ENCODE measurements at places on chromosomes 5 and 9. TPM values are rescaled to one million over a fixed set of nuclear protein-coding genes. Genes with fewer than 3 reads are reported as not detected.
A peak's percentile ranks its signal among the peaks of the same experiment; 100 is the strongest.

BSPRY gene
- polyA plus RNA-seq = 2.8 TPM

SNAPC4 gene
- 8.3 TPM for polyA plus RNA-seq

SLC36A2 gene
- polyA plus RNA-seq = 0.04 TPM

ELL2 gene
- 30.7 TPM for polyA plus RNA-seq

- no peaks in the 10 kb centered on the region for H3K36me3 ChIP-seq
- H3K4me3 ChIP-seq = no peak overlapping the region
- no peak for DNase-seq
- H3K27ac ChIP-seq = no peak overlapping the region
Observed at GRCh38 chr9:131018621-131019020, 9.6 kb downstream of the LAMC3 start.

DNA sequence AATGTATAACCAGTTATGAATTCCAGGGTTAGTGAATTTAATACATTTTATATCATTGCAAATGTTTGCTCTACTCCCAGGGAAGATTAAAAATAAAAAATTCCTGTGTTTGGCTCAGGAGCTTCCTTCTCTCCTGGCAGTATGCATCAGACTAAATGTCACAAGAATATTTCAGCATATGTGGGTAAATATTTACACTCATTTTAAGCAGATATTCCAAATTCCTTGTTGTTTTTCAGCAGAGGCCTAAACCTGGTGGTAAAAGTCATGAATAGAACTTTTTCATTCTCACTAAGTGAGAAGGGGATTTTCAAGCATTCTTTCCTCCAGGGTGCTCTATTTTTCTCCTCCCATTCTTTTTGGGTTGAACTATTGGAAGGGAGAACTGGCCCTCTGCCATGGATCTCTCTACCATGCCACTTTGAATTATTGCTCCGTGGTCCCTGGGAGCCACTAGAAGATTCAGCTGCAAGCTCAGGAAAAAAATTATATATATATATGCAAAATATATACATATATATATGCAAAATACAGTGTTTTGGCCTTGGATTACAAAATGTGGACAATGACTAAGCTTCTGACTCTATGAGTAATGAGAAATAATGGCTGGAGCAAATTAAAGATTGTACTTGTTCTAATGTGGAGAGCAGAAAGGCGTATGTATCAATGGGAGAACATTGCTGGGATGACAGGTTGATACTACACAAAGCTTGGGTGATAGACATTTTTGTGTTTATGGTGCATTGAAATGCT is 180.6 kb upstream of the PAPPA start:
- H3K27me3 ChIP-seq = no peaks in the 10 kb centered on the region
- no peak overlapping the region for H3K27ac ChIP-seq
- no peaks in the 10 kb centered on the region for H3K36me3 ChIP-seq
- no peak for DNase-seq
- H3K4me1 ChIP-seq = peaks cover under 1% of the 10 kb centered on the region
- no peak overlapping the region for H3K4me3 ChIP-seq

GRCh38 chr5:117318528-117318927 is 743.9 kb upstream of the SEMA6A start:
- H3K36me3 ChIP-seq = no peaks in the 10 kb centered on the region
- no peak overlapping the region for H3K27ac ChIP-seq
- no peak for DNase-seq

DNA sequence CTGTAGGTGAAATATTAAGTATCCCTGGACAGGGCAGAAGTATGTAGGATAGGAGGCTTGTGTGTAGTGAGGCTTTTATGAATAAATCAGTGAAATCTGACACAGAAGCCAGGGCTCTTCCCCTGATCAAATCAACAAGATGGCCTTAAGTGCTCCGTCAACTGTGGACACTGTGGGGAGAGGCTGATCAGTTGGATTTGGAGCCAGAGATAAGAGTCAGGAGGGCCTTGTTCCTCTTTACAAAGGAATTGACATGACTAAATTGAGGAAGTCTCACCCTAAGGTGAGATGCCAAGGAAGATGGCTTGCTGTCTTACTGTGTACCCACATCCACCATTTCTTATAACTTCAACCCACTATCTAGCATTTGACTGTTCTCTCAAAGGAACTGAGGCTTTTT is 91.6 kb upstream of the PRRC1 start:
- no peak for DNase-seq
- H3K27me3 ChIP-seq = no peaks in the 10 kb centered on the region
- H3K36me3 ChIP-seq = no peaks in the 10 kb centered on the region
- peaks cover 8% of the 10 kb centered on the region for H3K4me1 ChIP-seq

DNA sequence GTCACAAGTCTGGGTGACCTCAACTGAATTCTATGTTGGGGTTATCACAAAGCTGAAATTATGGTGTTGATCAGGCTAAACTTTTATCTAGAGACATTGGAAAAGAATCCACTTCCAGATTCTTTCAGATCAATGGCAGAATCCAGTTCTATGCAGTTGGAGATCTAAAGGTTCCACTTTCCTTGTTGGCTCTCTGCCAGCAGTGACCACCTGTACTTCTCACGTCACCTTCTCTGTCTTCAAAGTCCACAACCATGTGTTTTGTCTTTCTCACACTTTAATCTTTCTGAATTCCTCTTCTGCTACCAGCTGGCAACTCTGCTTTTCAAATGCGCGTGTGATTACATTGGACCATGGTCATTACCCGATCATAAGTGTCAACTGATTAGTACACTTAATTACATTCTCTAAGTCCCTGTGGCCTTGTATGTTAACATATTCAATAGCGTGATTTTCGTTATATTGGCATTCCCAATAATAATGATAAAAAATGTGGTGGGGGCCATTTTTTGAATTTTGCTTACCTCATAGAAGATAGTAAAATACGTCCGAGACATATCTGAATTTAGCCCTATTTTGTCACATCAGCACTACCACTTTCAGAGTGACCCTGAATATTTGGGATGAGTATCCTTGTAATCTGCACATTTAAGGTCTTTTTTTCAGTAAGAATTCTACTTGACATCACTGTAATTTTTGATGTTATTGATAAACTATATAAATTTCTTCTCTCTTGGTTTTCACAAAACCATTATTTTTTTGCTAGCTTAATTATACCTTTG is 73.7 kb upstream of the PRDM9 start:
- H3K4me1 ChIP-seq = no peaks in the 10 kb centered on the region
- H3K27me3 ChIP-seq = no peaks in the 10 kb centered on the region
- no peak overlapping the region for H3K4me3 ChIP-seq

DNA sequence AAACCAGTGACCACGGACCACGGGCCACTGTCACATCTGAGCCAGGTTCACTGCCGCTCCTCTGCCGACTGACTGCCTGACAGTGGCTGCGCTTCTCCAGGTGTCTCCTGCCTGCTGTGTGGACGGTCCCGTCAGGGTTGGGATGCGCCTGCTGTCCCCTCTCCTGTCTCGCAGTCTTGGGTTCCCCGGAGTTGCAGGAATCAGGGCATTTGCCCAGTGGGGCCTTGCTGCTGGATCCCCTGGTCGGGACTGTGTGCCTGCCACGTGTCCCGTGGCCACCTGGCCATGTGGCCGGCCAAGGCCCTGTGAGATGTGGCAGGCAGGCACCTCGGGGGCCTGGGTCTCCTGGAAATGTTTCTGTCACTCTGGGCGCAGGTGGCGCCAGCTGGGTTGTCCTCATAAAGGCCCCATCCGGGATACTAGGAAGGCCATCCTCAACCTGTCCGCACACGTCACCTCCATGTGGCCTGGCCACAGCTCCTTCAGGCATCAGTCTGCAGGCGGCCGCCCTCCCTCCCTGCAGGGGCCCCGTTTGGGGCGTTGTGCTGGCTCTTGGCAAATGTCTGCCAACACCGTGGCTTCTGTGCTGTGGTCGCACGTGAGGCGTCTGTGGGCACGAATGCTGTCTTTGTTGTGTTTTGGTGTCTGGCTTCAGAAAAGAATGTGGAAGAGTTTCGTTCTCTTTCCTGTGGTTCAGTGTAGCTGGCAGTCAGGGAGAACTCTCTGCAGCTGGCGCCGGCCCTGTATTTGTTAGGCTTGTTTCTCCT is 6.4 kb upstream of the TOR4A start:
- H3K4me1 ChIP-seq = peaks cover 68% of the 10 kb centered on the region
- H3K4me3 ChIP-seq = no peak overlapping the region
- no peaks in the 10 kb centered on the region for H3K27me3 ChIP-seq
- H3K36me3 ChIP-seq = peaks cover 50% of the 10 kb centered on the region
- DNase-seq = no peak
- peak overlapping the region; percentile 48 for H3K27ac ChIP-seq
